CD4-positive, alpha-beta memory T cell (primary cell): ENCODE measurements at places on chromosomes 2 and 18. TPM values are rescaled to one million over a fixed set of nuclear protein-coding genes. Genes with fewer than 3 reads are reported as not detected.

DNA sequence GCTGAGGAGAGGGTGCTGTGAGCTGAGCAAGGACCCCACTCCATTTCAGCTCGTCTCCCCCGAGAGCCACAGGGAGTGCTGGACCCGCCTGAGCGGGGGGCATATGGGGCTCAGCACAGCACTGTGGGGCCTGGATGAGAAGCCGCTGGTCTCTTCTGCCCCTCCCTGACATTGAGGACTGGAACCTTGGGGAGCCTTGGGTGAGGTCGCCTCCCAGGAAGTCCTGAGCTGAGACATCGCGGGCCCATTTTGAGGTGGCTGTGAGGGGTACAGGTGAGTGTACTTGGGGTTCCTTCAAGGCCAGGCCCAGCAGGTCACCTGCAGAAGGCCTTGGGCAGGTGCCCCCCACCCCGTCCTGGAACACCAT lies 3.1 kb upstream of the AQP12A start:
- DNase-seq, result no peak

Gene FN1
- total RNA-seq, result not detected

DNA sequence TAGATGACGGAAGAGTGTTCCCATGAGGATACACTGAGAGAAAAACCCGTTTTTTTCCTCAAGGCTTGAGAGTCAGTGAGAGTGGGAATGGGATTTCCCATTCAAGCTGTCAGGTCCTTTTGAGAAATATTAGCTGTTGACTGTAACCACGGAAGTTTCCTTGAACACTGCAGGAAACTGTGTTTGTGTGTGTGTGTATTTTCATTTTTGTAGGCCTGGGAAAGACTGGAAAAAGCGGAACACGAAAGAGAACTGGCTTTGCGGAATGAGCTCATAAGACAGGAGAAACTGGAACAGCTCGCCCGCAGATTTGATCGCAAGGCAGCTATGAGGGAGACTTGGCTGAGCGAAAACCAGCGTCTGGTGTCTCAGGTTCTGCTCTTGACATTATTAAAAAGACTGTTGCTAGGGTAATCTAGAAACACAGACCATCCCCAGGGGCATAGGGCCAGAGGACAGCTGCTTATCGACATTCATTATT lies 98.8 kb upstream of the EML6 start:
- no peak for DNase-seq

DNA sequence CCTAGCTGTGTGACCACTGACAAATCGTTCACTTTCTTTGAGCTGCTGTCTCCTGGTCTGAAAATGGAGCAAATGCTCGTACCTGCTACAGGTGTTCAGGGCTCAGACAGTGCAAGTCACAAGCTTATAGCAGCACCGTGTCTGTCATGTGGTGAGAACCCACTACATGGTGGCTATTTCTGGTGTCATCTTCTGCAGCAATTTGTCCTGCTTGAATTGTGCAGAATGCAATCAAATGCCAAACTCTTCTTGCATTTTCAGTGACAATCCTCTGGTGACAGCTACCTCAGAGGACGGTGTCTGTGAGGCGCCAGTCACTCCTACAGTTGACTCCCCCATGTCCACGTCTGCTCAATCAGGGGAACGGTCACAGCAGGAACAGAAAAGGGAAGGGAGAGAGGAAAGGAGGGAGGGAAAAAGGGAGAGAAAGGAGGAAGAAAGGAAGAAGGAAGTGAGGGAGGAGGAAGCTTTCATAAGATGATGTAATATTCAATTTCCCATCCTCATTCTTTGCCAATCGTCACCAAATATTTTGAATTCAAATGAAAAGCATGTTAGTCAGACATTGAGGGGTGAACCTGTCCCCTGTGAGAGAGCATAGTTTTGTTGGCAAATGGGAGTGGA lies 122.2 kb downstream of the BCL2 start:
- peak; percentile 57 for DNase-seq

- no peak for DNase-seq
These were observed 130.1 kb downstream of the NFATC1 start for GRCh38 chr18:79525556-79526467.

DNA sequence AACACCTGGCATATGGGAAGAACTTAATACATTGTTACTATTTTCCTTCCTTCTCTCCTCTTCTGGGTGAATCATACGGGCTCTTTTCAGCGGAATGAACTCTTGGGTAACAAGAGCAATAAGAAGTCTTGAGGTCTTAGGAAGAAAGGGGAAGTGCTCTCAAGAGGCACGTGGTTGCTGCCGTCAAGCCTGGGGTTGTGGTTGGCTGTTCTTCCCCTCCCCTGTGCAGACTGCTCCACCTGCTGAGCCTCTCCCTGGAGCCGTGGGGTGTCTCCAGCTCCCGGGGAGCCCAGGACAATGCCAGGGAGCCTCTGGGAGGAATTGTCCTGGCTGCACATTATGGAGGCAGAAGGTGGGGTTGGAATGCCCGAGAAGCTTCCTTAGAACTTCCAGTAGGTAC lies 19.4 kb downstream of the TOGARAM2 start:
- peak; percentile 65 for DNase-seq

- no peak for DNase-seq
These were observed 879.0 kb downstream of the DSC3 start for GRCh38 chr18:30163573-30163972.

Gene GKN2
- total RNA-seq, result not detected
